ENCODE measurements at places on chromosomes 2 and 18.

GRCh38 chr2:33412920-33413319 is 63.5 kb upstream of the RASGRP3 start:
- DNase-seq = no peak

DNA sequence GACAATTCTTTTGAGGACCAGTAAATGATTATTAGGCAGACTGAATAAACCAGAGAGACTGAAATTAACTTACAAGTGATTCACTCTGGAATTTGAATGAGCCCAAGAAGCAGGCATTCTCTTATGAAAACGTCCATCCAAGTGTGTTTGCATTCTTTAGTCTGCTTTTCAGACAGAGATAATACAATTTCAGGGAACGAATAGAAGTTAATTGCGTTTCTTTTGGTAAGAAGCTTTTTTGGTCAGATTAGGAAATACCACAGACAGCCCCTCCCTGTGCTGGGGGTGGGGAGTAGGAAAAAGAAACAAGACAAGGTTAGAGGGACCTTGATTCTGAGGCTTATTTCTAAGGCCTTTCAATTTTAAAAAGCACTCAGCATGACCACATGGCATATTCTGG is 874.4 kb downstream of the SUCLG1 start:
- DNase-seq = no peak

GRCh38 chr2:67524777-67525176 is 127.6 kb downstream of the ETAA1 start:
- DNase-seq = no peak

DNA sequence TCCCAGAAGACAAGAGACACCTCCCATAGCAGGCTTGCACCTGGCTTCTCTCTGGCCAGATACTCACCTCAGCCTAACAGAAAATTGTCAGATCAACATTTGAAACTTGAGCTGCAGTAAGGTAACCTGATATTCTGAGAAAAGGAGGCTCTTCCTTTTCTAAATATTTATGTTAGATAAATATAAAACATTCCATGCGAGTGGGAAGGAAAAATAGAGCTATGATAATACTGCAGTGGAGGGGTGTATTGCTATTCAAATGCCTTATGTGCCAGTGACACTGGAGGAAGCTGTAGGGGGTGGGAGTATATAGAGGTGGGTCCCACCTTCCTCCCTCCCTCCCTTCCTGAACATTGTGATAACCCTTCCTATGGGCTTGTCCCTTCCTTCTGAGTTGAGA is 515.5 kb upstream of the CHAC2 start:
- DNase-seq = no peak

DNA sequence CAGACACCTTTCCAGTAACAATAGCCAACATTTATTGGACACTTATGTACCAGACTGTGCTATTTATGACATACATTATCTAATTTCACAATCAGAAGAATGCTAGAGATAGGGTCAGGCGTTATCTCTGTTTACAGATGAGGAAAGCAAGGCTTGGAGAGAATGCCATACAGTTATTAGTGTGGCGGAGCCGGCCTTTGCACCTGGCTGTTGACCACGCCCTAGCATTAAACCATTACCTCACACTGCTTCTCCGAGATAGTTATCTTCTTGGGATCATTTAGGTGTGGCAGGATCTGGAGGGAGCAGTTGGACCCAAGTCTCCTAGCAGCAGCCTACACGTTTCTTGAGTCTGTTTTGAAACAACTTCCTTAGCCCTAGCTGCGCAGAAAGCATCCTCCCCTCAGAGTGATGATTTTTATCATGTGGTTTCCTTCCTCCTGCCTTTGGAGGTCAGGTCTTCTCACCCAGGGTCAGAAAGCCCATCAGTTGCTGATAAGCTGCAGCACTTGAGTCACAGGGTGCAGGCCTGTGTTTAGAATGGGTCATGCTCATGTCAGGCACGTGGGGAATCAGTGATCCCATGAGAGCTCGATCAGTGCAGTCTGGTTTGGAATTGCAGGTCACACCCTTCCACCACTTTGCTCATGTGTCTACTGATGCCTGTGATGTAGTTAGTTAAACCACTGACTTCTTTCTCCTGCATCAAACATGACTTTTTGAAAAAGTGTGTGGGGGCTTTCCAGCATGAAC is 118.2 kb downstream of the SPTBN1 start:
- no peak for DNase-seq

DNA sequence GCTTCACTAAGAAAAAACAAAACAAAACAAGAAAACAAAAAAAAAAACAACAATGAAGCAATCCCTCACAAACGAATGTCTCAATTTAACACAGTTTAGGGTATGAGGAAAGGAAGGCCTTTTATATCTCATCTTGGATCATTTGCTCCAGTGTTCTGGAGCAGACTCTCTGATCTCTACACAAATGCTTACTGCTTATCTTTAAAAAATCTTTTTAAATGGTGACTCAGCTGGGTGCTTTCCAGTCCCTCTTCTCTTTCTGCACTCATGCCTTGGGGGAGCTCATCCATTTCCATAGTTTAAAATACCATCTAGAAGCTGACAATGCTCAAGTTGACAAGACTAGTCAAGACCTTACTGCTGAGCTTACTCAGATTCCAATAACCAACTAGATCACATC is 56.2 kb downstream of the ETAA1 start:
- no peak for DNase-seq

DNA sequence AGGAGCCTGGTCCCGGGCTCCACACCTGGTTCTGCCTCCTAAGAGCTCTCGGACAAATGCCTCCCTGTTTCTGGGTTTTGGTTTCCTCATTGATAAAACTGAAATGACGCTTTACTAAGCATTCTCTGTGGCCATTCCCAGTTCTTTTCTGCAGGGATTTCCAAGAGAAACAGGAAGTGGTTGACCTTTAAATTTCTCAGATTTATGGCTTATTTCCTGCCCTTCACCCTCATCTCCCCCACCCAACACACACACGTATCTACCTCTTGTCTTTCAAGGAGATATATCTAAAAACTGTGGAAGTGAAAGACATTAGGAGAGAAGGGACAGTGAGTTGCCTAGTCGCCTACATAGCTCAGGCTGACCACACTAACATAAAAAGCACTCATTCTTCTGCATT is 53.0 kb downstream of the PIEZO2 start:
- DNase-seq = no peak

DNA sequence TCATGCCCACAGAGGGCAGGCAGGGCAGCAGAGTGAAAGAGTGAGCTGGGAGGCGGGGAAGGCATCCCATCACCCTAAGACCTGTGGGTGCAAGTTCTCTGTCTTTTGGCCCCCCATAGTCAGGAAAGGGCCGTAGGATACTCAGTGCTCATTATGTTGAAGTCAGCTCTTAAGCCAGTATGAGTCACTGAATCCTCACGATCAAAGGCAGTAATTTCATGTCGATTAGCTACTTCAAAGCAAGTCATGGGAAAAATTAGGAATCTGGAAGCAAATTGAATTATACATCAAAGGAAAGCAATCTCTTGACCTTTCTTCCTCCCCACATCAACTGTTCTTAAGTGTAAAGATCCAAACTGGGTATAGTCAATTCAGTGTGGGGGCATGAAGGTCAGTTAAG is 178.9 kb downstream of the FHOD3 start:
- DNase-seq = no peak

DNA sequence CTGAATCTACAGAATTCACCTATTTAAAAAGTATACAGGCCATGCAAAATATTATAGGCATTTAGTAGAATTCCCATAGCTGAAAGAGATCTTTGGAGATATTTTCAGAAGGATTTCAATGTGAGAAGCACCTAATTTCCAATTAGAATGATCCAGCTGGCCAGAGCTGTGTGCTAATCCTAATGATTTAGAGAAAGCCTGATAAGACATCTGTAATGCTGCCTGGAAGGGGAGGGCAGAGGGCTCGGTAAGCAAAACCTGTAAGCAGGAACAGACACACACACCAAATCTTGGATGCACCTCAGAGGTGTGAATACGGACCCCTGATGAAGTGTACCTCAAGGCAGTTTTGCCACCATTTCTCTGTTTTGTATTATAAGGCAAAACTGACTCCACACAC is 14.0 kb downstream of the SERTAD2 start:
- DNase-seq = no peak

- no peak for DNase-seq
These were observed 117.0 kb downstream of the RBMS1 start for GRCh38 chr2:160376576-160376975.

GRCh38 chr2:127061375-127062273 is 45.3 kb downstream of the BIN1 start:
- DNase-seq = no peak

GRCh38 chr2:9705196-9705595 is 74.4 kb upstream of the YWHAQ start:
- DNase-seq = no peak

DNA sequence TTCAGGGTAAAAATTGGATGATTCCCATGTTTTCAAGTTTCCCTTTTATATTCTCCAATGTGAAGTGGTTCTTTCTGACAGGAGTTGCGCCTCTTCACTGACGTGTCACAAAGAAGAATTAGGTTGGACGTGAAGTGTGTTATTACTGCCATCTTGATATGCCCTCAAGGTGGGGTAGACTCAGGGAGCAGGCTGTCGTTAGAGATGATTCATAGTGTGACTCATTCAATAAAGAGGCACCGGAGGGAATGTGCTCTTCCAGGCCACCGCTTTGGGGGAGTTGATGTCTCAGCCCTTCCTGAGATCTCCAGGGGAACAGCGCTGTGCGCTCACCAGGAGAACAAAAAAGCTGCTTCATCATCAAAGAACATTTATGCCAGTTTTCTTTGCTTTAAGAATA is 3.6 kb upstream of the DGKD start:
- DNase-seq = peak; percentile 21

- DNase-seq = no peak
These were observed 161.5 kb upstream of the KCNJ3 start for GRCh38 chr2:154537024-154537423.

DNA sequence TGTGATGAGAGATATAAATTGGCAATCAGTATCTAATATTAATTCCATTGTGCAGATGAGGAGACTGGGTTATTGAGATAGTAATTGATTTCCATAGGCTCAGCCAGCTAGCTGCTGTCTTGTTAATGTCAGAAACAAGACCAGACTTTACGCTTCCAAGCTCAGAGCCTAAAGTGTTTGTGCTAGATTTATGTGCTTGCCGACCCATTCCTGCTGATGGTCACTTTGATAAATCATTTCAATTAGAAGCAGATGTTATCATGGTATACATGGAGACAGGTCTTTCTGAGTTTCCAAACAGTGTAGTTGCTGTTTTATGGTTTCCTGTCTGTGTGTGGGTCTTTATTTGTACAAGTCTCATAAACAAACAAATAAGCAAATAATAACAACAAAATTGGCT is 92.8 kb downstream of the AQP4 start:
- no peak for DNase-seq

DNA sequence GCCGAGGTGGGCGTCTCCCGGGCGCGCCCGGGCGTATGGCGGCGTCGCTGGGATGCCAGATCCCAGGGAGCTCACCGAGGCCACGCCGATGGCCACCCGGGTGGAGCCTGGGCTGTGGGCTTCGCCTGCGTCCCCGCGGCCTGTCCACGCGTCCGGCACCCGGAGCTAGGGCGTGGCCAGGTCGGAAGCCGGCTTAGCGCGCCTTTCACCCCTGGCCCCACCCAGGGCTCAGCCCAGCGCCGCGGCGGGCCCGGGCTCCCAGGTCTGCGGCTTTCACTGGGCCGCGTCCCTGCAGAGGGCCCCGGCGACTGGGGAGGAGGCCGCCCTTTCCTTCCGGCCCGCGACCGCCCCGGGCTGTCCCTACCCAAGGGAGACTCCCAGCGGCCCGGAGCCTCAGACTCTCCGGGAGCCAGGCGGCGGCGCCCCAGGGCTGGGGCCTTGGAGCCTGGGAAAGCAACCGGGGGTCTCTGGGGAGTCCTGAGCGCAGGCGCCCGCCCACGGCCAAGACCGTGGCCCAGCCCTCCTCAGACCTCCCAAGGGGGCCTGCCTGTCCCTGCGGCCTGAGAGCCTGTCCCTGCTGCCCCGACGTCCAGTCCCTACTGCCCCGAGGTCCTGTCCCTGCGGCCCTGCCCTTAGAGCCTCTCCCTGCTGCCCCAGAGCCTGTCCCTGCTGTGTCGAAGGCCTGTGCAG is 36.3 kb upstream of the ITM2C start:
- no peak for DNase-seq

DNA sequence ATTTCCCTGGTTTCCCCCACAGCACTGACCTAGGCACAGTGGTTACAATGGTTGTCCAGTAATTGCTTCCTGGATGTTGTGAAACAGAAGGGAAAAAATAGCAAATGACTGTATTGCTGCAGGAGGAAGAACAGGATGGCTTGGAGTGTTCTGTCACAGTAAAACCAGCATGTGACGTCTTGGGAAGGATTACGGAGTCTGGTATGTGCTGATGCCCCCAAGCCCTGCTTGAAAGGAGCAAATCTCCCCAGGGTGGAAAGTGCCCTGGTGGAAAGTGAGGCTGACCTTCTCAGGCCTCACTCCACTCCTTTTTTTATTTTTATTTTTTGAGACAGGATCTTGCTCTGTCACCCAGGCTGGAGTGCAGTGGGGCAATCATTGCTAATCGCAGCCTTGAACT is 7.8 kb downstream of the RAB11FIP5 start:
- DNase-seq = no peak

GRCh38 chr2:8693157-8693821 is 11.4 kb downstream of the ID2 start:
- no peak for DNase-seq

DNA sequence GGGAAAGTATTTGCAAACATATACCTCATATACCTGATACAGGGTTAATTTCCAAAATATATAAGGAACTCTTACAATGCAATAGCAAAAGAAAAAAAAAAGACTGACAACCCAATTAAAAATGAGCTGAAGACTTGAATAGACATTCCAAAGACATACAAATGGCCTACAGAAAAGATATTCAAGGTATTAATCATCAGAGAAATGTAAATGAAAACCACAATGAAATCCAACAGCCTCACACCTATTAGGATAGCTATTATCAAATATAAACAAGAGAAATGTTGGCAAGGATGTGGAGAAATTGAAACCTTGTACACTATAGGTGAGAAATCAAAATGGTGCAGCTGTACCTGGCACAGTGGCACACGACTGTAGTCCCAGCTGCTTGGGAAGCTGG is 25.7 kb downstream of the NR4A2 start:
- no peak for DNase-seq

DNA sequence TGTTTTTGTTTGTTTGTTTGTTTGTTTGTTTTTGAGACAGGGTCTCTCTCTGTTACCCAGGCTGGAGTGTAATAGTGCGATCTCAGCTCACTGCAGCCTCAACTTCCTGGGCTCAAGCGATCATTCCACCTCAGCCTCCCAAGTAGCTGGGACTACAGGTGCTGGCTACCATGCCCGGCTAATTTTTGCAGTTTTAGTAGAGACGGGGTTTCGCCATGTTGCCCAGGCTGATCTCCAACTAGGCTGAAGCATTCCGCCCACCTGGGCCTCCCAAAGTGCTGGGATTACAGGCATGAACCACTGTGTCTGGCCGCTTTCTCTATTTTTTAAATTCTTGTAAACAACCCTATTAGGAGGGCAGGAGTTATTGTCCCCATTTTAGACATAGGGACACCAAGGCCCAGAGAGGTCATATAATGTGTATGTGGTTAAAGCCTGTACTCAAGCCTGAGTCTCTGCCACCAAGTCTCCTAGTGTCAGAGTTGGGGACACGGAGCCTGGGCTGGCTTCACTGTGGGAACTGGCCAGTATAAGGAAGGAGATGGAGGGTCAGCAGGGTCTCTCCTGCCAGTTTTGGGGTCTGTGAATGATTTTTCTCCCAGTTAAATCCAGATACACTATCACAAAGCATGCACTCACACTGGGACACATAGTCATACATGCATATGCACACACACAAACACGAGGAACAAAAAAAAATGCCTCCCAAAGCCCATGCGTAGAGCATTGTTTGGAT is 27.5 kb upstream of the MCFD2 start:
- DNase-seq = no peak

- DNase-seq = no peak
These were observed 28.8 kb downstream of the CCDC93 start for GRCh38 chr2:117985092-117985491.
